Thoracic aorta endothelial cell (primary cell): ENCODE measurements at places on chromosomes 5 and 9. TPM values are rescaled to one million over a fixed set of nuclear protein-coding genes. Genes with fewer than 3 reads are reported as not detected.

SLC6A7 gene
- not detected in 2 replicates for total RNA-seq

IL3 gene
- not detected in 2 replicates for total RNA-seq

GRAMD2B gene
- 3.4 and 3.5 TPM in 2 replicates for total RNA-seq

EGFLAM gene
- 0.29 and 1.7 TPM in 2 replicates for total RNA-seq

LHX3 gene
- not detected in 2 replicates for total RNA-seq

STOML2 gene
- 182 and 192 TPM in 2 replicates for total RNA-seq

MLANA gene
- total RNA-seq: not detected in 2 replicates
